ENCODE measurements at places on chromosomes 5 and 9. TPM values are rescaled to one million over a fixed set of nuclear protein-coding genes. Genes with fewer than 3 reads are reported as not detected.

Gene SYK
- not detected for total RNA-seq

Gene OCLN
- 0.59 TPM for total RNA-seq

Gene PRDM9
- not detected for total RNA-seq

Gene PMPCA
- total RNA-seq, result 39.5 TPM

Gene ABCA1
- total RNA-seq, result 198 TPM

Gene TMEM215
- not detected for total RNA-seq

Gene PLPP7
- total RNA-seq, result 6.1 TPM

Gene C6
- total RNA-seq, result not detected

Gene NIM1K
- total RNA-seq, result 1.2 TPM

Gene ADRA1B
- under 0.01 TPM for total RNA-seq

Gene SIMC1
- total RNA-seq, result 9.4 TPM

Gene CCNB1
- 22.0 TPM for total RNA-seq

Gene CENPH
- total RNA-seq, result 3.6 TPM

Gene PCAT7
- total RNA-seq, result 0.30 TPM

Gene REEP2
- 18.2 TPM for total RNA-seq

Gene PCDHB9
- 0.18 TPM for total RNA-seq

Gene FOXD4L4
- total RNA-seq, result 0.18 TPM

Gene LCNL1
- 0.88 TPM for total RNA-seq

Gene SHC3
- total RNA-seq, result 79.2 TPM

Gene HRCT1
- 0.51 TPM for total RNA-seq

Gene CDKN2B
- 74.0 TPM for total RNA-seq

Gene DDX4
- total RNA-seq, result not detected

Gene MAMDC4
- total RNA-seq, result 4.0 TPM

Gene SCGB3A1
- not detected for total RNA-seq

Gene BTNL3
- not detected for total RNA-seq

Gene SETX
- 65.9 TPM for total RNA-seq

Gene STXBP1
- 50.8 TPM for total RNA-seq

Gene IFNB1
- total RNA-seq, result 0.30 TPM

Gene ADGRD2
- total RNA-seq, result not detected

Gene STPG3
- not detected for total RNA-seq

Gene FOXD4L3
- not detected for total RNA-seq

Gene NNT
- 101 TPM for total RNA-seq

Gene ACTBL2
- 0.89 TPM for total RNA-seq

Gene TRIM7
- 0.69 TPM for total RNA-seq

Gene ANKDD1B
- 1.6 TPM for total RNA-seq

Gene STK32A
- total RNA-seq, result 3.0 TPM

Gene ATP10B
- not detected for total RNA-seq

All from smooth muscle cell of the umbilical artery (primary cell).